GM20000 (cell line): ENCODE measurements at places on chromosomes 6 and 20.

DNA sequence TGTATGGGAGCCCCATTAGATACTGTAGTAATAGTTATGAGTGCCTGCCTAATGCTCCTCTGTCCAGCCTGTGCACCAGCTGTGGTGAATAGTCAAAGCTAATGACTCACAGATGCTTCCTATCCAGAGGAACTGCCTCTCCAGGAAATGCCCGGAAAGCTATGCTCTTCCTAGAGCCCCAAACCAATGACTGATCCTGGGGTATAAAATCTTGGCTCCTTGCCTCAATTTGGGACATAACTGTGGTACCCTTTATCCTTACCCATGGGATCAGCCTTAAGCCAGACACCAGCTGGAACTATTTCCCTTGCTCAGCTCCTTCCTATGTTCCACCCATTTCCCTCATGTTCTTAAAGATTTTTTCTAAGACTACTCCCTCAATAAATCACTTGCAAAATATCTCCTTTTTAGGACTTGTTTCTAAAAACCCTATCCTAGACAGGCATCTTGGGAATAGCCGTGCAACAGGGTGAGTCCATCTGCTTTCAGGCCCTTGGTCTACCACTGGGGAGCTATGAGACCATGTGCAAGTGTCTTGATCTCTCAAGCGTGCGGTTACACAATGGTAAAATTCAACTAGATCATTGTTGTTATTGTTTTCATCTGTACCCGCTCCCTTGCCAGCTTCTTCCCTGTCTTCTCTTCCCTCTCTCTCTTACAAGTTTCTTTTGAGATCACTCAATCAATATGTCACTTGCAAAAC lies 283.7 kb downstream of the BTBD3 start:
- DNase-seq, result no peak

GRCh38 chr20:38243709-38244020 lies 16.9 kb downstream of the KIAA1755 start:
- DNase-seq, result no peak

DNA sequence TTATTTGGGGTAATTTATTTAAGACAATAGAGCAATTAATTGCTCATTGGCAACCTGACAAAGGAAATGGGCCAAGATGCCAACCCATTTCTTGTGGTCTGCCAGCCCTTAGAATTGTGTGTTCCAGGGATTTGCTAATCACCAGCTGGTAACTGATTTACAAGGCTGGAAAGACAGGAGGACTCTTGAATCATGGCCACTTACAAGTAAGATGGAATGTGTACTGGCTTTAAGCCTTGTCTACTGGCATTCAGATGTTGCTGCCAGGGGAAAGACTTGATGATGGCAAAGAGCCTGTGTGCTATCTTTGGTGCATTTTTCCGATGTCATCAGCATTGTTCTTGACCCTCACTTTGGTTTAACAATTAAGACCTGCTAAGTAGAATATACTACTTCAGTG lies 91.0 kb downstream of the BCKDHB start:
- no peak for DNase-seq

- DNase-seq, result no peak
Measured at GRCh38 chr6:117409420-117409819, 16.3 kb downstream of the ROS1 start.

DNA sequence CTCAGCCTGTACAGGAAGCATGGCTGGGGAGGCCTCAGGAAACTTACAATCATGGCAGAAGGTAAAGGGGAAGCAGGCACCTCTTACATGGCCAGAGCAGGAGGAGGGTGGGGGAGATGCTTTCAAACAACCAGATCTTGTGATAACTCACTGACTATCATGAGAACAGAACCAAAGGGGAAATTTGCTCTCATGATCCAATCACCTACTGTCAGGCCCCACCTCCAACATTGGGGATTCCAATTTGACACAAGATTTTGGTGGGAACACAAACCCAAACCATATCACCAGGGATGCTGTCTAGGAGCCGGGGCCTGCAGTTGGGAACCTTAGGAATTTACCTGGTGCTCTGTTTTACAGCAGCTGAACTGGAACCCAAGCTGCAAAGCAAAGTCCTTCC lies 191.1 kb upstream of the CITED2 start:
- DNase-seq, result no peak

- DNase-seq, result no peak
Measured at GRCh38 chr6:137676888-137677287, 182.7 kb upstream of the OLIG3 start.

DNA sequence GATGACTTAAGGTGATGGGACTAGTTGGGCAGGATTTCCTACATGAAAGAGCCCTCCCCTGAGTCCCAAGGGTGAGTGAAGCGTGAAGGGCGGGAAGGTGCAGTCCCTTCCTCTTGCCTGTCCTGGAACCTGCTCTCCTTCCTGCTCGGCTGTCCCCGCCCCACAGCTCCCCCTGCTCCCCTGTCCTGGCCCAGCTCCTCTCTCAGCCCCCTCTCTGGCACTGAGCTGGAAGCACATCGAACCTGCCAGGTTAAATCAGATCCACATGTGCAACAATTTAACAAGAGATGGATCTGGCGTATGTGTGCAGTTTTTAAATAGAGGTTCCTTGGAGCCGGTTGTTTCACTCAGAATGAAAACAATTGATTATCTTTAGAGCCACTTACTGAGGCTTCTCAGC lies 95.0 kb downstream of the LRFN2 start:
- no peak for DNase-seq

GRCh38 chr6:106048336-106048735 lies 37.8 kb upstream of the PRDM1 start:
- DNase-seq, result no peak

GRCh38 chr6:149716181-149716963 lies 1.5 kb downstream of the LATS1 start:
- DNase-seq, result peak; percentile 54
